ENCODE measurements at places on chromosomes 4 and X. TPM values are rescaled to one million over a fixed set of nuclear protein-coding genes. Genes with fewer than 3 reads are reported as not detected.
A peak's percentile ranks its signal among the peaks of the same experiment; 100 is the strongest.

GRCh38 chrX:125398959-125399440 lies 79.3 kb downstream of the TEX13C start:
- H3K4me3 ChIP-seq = no peak overlapping the region
- no peak for DNase-seq
- H3K4me1 ChIP-seq = no peaks in the 10 kb centered on the region
- no peaks in the 10 kb centered on the region for H3K27me3 ChIP-seq

GRCh38 chr4:123046096-123046495 lies 123.7 kb upstream of the NUDT6 start:
- peaks cover 4% of the 10 kb centered on the region for H3K36me3 ChIP-seq
- no peaks in the 10 kb centered on the region for H3K4me1 ChIP-seq
- no peak overlapping the region for H3K4me3 ChIP-seq
- DNase-seq = no peak

GRCh38 chr4:83759611-83760010 lies 223.7 kb downstream of the GPAT3 start:
- no peak overlapping the region for H3K4me3 ChIP-seq
- H3K36me3 ChIP-seq = no peaks in the 10 kb centered on the region
- DNase-seq = no peak
- no peaks in the 10 kb centered on the region for H3K27me3 ChIP-seq
- no peaks in the 10 kb centered on the region for H3K4me1 ChIP-seq
- no peak overlapping the region for H3K27ac ChIP-seq

- no peak for DNase-seq
- no peaks in the 10 kb centered on the region for H3K27me3 ChIP-seq
- no peak overlapping the region for H3K4me3 ChIP-seq
- no peaks in the 10 kb centered on the region for H3K4me1 ChIP-seq
- H3K27ac ChIP-seq = no peak overlapping the region
Observed at GRCh38 chr4:184357772-184358171, 116.6 kb downstream of the IRF2 start.

DNA sequence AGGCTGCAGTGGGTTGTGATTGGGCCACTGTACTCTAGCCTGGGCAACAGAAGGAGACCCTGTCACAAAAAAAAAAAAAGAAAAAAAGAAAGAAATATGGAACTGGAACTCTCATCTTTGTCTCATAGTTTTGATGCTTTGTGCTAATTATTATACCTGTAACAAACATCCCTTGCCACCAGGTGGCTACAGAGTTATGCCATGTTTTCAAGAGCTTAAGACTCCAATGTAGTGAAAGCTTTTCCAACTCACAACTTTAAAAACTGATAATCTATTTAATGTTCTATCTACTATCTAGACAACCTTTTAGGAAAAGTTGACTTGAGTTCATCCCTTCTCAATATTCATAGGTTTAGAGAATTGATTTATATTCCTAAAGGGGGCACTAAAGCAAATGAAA lies 42.4 kb downstream of the HTR2C start:
- peak; percentile 10 for DNase-seq
- H3K36me3 ChIP-seq = no peaks in the 10 kb centered on the region
- H3K27ac ChIP-seq = no peak overlapping the region
- no peak overlapping the region for H3K4me3 ChIP-seq
- no peaks in the 10 kb centered on the region for H3K4me1 ChIP-seq

- DNase-seq = no peak
- no peaks in the 10 kb centered on the region for H3K27me3 ChIP-seq
- no peak overlapping the region for H3K27ac ChIP-seq
- H3K4me1 ChIP-seq = no peaks in the 10 kb centered on the region
- no peak overlapping the region for H3K4me3 ChIP-seq
- no peaks in the 10 kb centered on the region for H3K36me3 ChIP-seq
Observed at GRCh38 chr4:167084321-167084720, 150.0 kb downstream of the SPOCK3 start.

DNA sequence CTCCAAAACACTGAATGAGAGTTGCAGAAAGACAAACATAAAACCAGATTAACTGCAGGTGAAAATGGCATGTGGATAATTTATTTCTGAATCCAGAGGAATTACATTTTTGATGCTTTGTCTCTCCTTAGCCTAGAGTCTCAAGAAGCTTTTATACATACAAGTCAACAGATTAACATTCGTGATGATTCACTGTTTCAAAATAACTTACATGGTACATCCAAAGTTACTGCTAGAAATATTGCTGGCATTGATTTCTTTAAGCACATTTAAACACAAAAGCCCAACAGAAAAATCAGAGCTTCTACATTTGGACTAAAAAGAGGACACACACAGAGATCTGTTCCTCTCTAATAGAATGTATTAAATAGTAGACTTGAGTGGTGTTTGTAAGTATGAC lies 105.6 kb downstream of the AMELX start:
- no peak for DNase-seq
- no peaks in the 10 kb centered on the region for H3K4me1 ChIP-seq
- no peak overlapping the region for H3K27ac ChIP-seq
- H3K36me3 ChIP-seq = no peaks in the 10 kb centered on the region

DNA sequence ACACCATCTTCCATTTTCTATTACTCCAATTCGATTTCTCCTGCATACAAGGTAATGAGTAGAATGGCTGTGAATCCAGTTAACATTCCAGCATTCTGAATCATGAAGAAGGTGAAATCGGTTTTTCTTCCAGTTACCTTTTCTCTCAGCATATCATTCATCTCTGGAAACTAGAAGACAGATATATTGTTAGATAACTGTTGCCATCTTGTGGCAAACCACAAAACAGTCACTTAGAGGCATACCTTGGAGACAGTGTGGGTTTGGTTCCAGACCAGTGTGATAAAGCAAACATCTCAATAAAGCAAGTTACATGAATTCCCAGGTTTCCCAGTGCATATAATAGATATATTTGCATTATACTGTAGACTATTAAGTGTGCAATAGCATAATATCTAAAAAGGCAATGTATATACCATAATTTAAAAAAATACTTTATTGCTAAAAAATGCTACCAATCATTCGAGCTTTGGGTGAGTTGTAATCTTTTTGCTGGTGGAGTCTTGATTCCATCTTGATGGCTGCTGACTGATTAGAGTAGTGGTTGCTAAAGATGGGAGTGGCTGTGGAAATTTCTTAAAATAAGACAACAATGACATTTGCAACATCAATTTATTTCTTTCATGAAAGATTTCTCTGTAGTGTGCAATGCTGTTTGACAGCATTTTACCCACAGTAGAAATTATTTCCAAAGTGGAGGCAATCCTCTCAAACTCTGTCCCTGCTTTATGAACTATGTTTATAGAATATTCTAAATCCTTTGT lies 82.1 kb downstream of the SLC39A8 start:
- no peaks in the 10 kb centered on the region for H3K36me3 ChIP-seq
- no peaks in the 10 kb centered on the region for H3K4me1 ChIP-seq

- no peak overlapping the region for H3K27ac ChIP-seq
- H3K4me3 ChIP-seq = no peak overlapping the region
- no peaks in the 10 kb centered on the region for H3K36me3 ChIP-seq
- peaks cover 17% of the 10 kb centered on the region for H3K4me1 ChIP-seq
- DNase-seq = no peak
Observed at GRCh38 chr4:182179105-182179504, 64.1 kb upstream of the TENM3 start.

GRCh38 chrX:116462822-116463221 lies at the start of gene CT83:
Gene CT83 (minus strand): TSS chrX:116462976. CDS start chrX:116462856, 120 bp downstream.
- H3K36me3 ChIP-seq = peaks cover 24% of the 10 kb centered on the region
- peak within 1 kb of the TSS; percentile 89 for H3K4me3 ChIP-seq
- H3K4me1 ChIP-seq = peaks cover 19% of the 10 kb centered on the region
- DNase-seq = peak; percentile 77
- no peaks in the 10 kb centered on the region for H3K27me3 ChIP-seq

DNA sequence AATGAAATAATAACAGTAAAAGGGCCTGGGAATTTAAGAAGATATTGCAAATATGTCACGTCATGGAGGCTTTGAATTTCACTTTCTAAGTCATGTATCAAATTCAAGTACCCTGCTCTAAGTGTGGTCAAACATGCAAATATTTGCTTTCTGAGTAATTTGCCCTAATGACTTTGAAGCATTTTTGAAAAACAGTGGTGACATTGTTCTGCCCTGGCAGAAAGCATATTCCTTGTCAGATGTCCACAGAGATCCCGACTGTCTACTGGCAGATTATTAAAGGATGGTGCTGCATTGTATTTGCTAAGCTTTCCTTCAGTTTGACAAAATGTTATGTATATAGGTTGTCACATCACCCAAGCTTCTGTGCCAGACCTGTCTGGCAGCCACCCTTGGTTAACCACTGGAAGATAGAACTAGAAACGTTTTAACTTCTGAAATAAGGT lies 92.5 kb downstream of the ANK2 start:
- peaks cover 31% of the 10 kb centered on the region for H3K4me1 ChIP-seq
- no peaks in the 10 kb centered on the region for H3K27me3 ChIP-seq
- peak overlapping the region; percentile 40 for H3K27ac ChIP-seq
- H3K4me3 ChIP-seq = no peak overlapping the region

GRCh38 chr4:123613586-123614344 lies 217.2 kb downstream of the SPRY1 start:
- H3K27ac ChIP-seq = no peak overlapping the region
- H3K27me3 ChIP-seq = no peaks in the 10 kb centered on the region
- no peaks in the 10 kb centered on the region for H3K36me3 ChIP-seq
- no peak overlapping the region for H3K4me3 ChIP-seq
- peaks cover 7% of the 10 kb centered on the region for H3K4me1 ChIP-seq

DNA sequence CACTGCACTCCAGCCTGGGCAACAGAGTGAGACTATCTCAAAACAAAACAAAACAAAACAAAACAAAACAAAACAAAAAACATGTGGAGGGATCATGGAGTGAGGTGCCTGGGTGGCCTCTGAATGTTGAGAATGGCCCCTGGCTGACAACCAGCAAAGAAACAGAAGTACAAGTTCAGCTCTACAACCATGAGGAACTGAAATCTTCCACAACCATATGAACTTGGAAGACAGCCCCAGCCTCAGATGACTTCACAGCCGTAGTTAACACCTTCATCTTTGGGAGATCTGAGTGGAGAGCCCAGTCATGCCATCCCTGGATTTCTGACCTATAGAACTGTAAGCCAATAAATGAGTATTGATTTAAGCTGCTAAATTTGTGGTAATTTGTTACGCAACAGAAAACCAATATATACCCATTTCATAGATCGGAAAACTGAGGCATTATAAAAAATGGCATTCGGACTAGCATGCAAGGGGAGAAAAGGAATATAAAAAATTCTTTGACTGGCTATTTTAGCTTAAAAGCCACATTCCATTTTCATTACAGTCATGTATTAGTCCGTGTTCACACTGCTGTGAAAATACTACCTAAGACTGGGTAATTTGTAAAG lies 138.7 kb upstream of the RAPGEF2 start:
- H3K4me3 ChIP-seq = no peak overlapping the region
- DNase-seq = no peak
- no peaks in the 10 kb centered on the region for H3K27me3 ChIP-seq
- H3K36me3 ChIP-seq = no peaks in the 10 kb centered on the region

- no peaks in the 10 kb centered on the region for H3K4me1 ChIP-seq
- H3K27ac ChIP-seq = no peak overlapping the region
- no peak overlapping the region for H3K4me3 ChIP-seq
- peak; percentile 2 for DNase-seq
- H3K36me3 ChIP-seq = no peaks in the 10 kb centered on the region
Observed at GRCh38 chr4:75432683-75433082, 81.5 kb downstream of the RCHY1 start.

GRCh38 chr4:15451181-15451865 lies 18.4 kb upstream of the CC2D2A start:
- no peaks in the 10 kb centered on the region for H3K36me3 ChIP-seq
- H3K27ac ChIP-seq = no peak overlapping the region
- no peak overlapping the region for H3K4me3 ChIP-seq
- DNase-seq = no peak

DNA sequence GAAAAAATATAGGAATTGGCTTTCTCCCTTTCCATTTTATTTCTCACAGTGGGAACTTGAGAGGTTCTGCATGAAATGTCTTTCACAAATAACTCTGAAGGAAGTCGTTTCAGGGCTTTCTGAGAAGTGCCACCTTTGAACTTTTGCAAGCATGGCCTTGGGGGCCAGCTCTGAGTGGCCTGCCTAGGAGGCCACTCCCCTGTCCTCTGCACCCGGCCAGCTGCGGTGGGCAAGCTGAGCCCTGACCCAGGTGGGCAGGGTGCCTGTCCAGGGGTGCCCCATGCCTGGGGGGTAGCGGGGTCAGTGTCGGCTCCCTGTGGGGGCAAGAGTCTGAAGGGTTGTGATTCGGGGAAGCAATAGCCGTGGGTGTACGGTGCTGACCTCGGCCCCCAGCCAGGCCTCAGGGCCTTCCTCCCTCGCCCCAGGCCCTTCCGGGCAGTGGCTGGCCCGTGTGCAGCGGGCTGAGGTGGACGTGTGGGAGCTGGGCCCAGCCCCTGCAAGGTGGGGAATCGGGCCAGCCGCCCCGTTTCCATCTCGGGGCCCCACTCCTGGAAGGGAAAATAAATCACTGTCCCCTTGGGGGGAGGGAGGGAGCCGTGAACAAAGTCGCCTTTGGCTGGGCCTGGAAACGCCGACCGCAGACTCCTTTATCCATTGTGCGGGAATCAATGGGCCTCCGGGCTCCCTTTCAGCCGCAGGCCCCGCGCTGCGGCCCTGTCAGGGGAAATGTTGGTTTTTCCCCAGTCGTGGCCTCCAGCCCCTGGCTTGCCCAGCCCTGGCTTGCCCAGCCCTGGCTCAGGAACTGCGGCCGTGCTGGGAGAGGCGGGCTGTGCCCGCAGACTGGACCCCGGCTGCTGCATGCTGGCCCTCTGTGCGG lies 3.1 kb downstream of the FGFRL1 start:
- no peaks in the 10 kb centered on the region for H3K4me1 ChIP-seq
- no peak for DNase-seq
- no peak overlapping the region for H3K4me3 ChIP-seq

- H3K27ac ChIP-seq = no peak overlapping the region
- H3K4me3 ChIP-seq = no peak overlapping the region
- H3K4me1 ChIP-seq = no peaks in the 10 kb centered on the region
- H3K27me3 ChIP-seq = peaks cover 5% of the 10 kb centered on the region
Observed at GRCh38 chrX:38484607-38485498, 76.5 kb upstream of the TSPAN7 start.

GRCh38 chrX:150644422-150644821 lies 48.8 kb upstream of the MTMR1 start:
- H3K27ac ChIP-seq = no peak overlapping the region
- no peaks in the 10 kb centered on the region for H3K36me3 ChIP-seq
- no peak overlapping the region for H3K4me3 ChIP-seq
- no peaks in the 10 kb centered on the region for H3K27me3 ChIP-seq

DNA sequence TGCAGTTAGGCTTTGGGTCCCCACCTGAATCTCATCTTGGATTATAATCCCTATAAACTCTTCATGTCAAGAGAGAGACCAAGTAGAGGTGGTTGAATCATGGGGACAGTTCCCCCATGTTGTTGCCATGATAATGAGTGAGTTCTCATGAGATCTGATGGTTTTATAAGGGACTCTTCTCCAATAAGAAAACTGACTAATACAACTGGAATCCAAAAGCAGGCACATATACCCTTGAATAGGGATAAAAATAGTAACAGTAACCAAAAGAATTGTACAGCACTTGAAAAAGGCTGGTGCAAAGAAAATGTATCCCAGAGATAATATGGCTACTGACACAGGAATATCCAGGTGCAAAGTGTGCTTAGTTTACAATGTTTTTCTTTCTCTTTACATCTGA lies 351.5 kb upstream of the MAD2L1 start:
- no peak overlapping the region for H3K27ac ChIP-seq
- H3K4me1 ChIP-seq = no peaks in the 10 kb centered on the region
- no peaks in the 10 kb centered on the region for H3K36me3 ChIP-seq
- no peak for DNase-seq

The NSG1 gene
- not detected for total RNA-seq

The KLHL4 gene
- total RNA-seq = not detected

The NHSL2 gene
- 0.27 TPM for total RNA-seq

The PRDM8 gene
- 1.8 TPM for total RNA-seq

The TSPAN6 gene
- total RNA-seq = 70.6 TPM

The ZNF732 gene
- total RNA-seq = not detected

The ASMT gene
- total RNA-seq = not detected

The AMTN gene
- total RNA-seq = not detected

The TBC1D25 gene
- total RNA-seq = 18.2 TPM

The TMEM165 gene
- total RNA-seq = 89.0 TPM

The PLAC8 gene
- 6.3 TPM for total RNA-seq

The XPNPEP2 gene
- not detected for total RNA-seq

The GPC4 gene
- total RNA-seq = 26.2 TPM

All from Calu3 (cell line).